Pericardium fibroblast (primary cell): ENCODE measurements at places on chromosomes 4 and X. TPM values are rescaled to one million over a fixed set of nuclear protein-coding genes. Genes with fewer than 3 reads are reported as not detected.

The MXRA5 gene
- 0.23 and 0.94 TPM in 2 replicates for total RNA-seq

The SPIN3 gene
- 3.6 and 4.2 TPM in 2 replicates for total RNA-seq

The MAGED4B gene
- 16.9 and 28.4 TPM in 2 replicates for total RNA-seq

The FGFR3 gene
- 1.2 and 2.2 TPM in 2 replicates for total RNA-seq

The PCYT1B gene
- total RNA-seq = 0.09 and 1.1 TPM in 2 replicates

The IQCM gene
- not detected in 2 replicates for total RNA-seq
